Smooth muscle cell of the umbilical artery (primary cell): ENCODE measurements at places on chromosomes 2 and 18. TPM values are rescaled to one million over a fixed set of nuclear protein-coding genes. Genes with fewer than 3 reads are reported as not detected.

ABCB11 gene
- total RNA-seq: not detected in 2 replicates

TUBA3E gene
- 0.09 TPM in 1 of 2 replicates, not detected in the other for total RNA-seq

NT5DC4 gene
- total RNA-seq: not detected in 2 replicates

LRPPRC gene
- 57.6 and 102 TPM in 2 replicates for total RNA-seq

IL36B gene
- total RNA-seq: not detected in 2 replicates

TMEFF2 gene
- 0.89 and 5.6 TPM in 2 replicates for total RNA-seq

ANKRD30BL gene
- not detected in 2 replicates for total RNA-seq
